Natural killer cell treated with Interleukin-12 subunit alpha and Interleukin-12 subunit beta and Interleukin-15 and Interleukin-18, amount 100 ng/mL, for 72 hours (primary cell): ENCODE measurements at places on chromosomes 5 and 9. TPM values are rescaled to one million over a fixed set of nuclear protein-coding genes. Genes with fewer than 3 reads are reported as not detected.

- H3K4me1 ChIP-seq, result peaks cover 30% of the 10 kb centered on the region
- DNase-seq, result peak; percentile 65
- peak overlapping the region; percentile 66 for H3K4me3 ChIP-seq
- H3K36me3 ChIP-seq, result no peaks in the 10 kb centered on the region
- H3K27ac ChIP-seq, result peak overlapping the region; percentile 74
Measured at GRCh38 chr5:52709167-52709925, 78.4 kb upstream of the ITGA1 start.

DNA sequence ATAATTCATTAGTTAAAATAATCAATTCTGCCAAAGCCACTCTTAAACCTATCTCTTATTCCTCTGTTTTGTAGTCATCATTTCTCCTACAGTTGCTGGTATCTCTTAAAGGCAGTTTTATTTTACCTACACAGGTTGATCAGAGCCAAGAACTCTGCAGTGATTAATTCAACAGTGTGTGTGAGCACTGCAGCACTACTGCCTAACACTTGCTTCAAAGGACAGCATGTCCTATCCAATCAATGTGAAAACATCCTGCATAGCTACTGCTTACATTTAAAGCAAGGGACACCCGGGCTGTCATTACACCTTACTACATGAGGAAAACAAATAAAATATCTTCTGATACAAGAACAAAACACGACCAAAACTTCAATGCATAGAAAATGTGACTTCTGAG is 45.1 kb upstream of the HK3 start:
- DNase-seq, result no peak
- no peaks in the 10 kb centered on the region for H3K27me3 ChIP-seq
- no peak overlapping the region for H3K27ac ChIP-seq
- no peak overlapping the region for H3K4me3 ChIP-seq
- peaks cover 16% of the 10 kb centered on the region for H3K36me3 ChIP-seq

DNA sequence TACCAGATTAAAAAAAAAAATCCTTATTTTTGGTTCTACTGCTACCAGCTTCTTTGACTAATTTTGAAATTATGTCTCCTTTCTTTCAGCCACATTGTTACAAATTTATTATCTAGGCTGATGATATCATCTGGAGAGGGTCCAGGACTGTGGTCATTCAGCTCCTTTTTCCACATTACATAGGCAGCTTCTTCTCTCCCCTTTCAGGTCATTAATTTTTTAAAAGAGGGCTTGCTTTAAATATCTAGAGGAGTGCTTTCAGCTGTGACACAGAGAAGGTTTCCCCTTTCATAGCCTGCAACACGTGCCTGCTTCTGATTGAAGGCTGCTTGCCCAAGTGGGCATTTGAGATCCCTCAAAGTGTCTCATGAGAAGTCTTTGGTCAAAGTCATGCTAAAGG is 155.7 kb upstream of the PAPPA start:
- H3K27me3 ChIP-seq, result no peaks in the 10 kb centered on the region
- H3K36me3 ChIP-seq, result no peaks in the 10 kb centered on the region
- no peaks in the 10 kb centered on the region for H3K4me1 ChIP-seq
- no peak for DNase-seq
- no peak overlapping the region for H3K4me3 ChIP-seq

MAPK9 gene
- total RNA-seq, result 41.2 TPM

- no peak overlapping the region for H3K27ac ChIP-seq
- no peak overlapping the region for H3K4me3 ChIP-seq
- H3K36me3 ChIP-seq, result peaks cover 18% of the 10 kb centered on the region
- H3K4me1 ChIP-seq, result no peaks in the 10 kb centered on the region
Measured at GRCh38 chr5:75550597-75550996, 38.9 kb downstream of the POLK start.

PSMD5 gene
- total RNA-seq, result 59.5 TPM

DNA sequence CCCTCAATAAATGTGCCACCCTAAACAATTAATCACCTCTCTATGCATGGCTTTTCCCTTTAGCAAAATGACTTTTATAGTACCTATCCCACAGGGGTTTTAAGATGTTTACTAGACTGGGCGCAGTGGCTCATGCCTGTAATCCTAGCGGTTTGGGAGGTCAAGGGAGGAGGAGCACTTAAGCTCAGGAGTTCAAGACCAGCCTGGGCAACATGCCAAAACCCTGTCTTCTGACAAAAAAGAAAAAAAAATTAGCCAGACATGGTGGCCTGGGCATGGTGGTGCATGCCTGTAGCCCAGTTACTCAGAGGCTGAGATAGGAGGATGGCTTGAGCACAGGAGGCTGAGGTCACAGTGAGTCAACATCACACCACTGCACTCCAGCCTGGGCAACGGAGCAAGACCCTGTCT is 13.5 kb downstream of the SH3TC2 start:
- no peak for DNase-seq
- H3K36me3 ChIP-seq, result no peaks in the 10 kb centered on the region
- H3K4me3 ChIP-seq, result no peak overlapping the region
- no peaks in the 10 kb centered on the region for H3K4me1 ChIP-seq

ANKRD31 gene
- 0.22 TPM for total RNA-seq

DNA sequence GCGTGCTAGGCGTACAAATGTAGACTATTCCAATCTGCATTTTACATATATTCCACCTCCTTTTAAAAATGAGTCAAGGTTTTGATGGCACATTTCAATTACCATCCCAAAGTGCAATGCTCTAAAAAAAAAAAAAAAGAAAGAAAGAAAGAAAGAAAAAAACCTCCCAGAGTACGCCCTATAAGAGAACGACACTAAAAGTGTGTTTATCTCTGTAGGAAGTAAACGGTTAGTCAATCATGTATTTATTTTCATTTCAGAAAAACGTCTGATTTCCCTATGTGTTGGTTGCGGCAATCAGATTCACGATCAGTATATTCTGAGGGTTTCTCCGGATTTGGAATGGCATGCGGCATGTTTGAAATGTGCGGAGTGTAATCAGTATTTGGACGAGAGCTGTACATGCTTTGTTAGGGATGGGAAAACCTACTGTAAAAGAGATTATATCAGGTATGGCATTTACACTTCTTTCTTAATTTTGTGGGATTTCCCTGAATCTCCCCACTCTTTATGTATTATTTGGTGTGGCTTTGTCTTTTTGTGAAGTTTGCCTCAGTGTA is 1.1 kb downstream of the ISL1 start:
- H3K36me3 ChIP-seq, result peaks cover 6% of the 10 kb centered on the region
- no peak overlapping the region for H3K27ac ChIP-seq
- no peak overlapping the region for H3K4me3 ChIP-seq
- no peak for DNase-seq
- H3K4me1 ChIP-seq, result no peaks in the 10 kb centered on the region

DNA sequence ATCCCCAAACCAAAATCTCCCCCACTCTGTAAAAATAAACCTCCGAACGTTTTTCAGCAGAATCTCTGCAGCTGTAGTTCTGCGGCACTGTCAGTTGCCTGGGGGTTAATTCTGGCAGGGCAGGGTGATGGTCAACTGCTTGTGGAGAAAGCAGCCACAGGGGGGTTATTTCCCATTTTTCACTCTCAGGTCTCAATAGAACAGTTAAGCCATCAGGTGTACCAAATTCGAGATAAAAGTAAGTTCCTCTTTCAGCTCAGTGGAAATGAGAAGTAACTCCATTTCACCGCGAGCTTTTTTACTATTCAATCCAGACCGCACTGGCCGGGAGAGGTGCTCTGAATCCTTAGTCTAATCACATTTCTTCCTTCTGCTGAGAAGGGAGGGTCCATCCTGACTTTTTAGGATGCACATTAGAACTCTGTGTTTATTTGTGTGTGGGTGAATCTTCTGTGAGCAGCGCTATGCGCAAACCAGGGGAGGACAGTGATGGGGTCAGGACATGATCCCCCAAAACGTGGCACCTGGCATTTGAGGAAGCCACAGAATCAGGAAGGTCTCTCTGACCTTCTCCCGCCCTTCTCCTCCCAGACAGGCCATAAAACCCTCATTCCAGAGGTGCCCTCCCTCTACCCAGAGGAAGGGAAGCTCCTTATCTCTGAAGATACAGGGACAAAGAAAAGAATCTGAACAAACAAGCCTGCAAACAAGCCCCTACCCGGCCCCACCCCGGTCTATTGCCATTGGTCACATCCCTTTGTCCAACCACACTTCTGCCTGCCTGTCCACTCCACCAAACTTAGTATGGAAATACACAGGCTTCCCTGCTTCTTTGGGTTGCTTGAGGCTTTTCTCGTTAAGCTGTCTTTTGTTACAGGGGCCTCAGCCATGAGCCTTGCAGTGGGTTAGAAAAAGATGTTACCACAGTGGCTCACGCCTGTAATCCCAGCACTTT is 229.0 kb downstream of the ROR2 start:
- H3K4me1 ChIP-seq, result no peaks in the 10 kb centered on the region
- no peak overlapping the region for H3K4me3 ChIP-seq
- no peak overlapping the region for H3K27ac ChIP-seq
- H3K27me3 ChIP-seq, result peaks cover 18% of the 10 kb centered on the region
- no peak for DNase-seq

DNA sequence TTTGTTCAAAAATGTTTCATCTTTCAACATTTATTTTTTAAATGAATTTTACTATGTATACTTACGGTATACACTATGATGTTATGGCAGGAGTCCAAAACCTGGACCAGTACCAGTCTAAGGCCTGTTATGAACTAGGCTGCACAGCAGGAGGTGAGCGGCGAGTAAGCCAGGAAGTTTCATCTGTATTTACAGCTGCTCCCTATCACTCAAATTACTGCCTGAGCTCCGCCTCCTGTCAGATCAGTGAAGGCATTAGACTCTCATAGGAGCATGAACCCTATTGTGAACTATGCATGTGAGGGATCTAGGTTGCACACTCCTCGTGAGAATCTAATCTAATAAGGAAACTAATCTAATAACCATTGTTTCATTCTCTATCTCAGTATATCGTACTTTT is 715.5 kb upstream of the PTPRD start:
- H3K4me3 ChIP-seq, result no peak overlapping the region
- H3K36me3 ChIP-seq, result peaks cover 5% of the 10 kb centered on the region
- no peaks in the 10 kb centered on the region for H3K27me3 ChIP-seq
- H3K27ac ChIP-seq, result no peak overlapping the region
- no peak for DNase-seq

DNA sequence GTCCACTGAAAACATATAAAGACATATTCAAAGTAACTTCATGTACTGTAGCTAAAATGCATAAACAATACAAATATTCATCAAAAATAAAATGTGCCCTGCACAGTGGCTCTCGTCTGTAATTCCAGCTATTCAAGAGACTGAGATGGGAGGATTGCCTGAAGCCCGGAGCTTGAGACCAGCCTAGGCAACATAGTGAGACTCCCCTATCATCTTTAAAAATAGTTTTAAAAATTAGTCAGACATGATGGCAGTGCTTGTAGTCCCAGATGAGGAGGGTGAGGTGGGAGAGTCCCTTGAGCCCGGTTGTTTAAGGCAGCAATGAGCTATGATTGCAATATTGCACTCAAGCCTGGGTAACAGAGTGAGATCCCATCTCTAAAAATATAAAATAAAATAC is 534.1 kb downstream of the ANXA1 start:
- no peak for DNase-seq
- no peak overlapping the region for H3K27ac ChIP-seq
- no peaks in the 10 kb centered on the region for H3K4me1 ChIP-seq
- no peak overlapping the region for H3K4me3 ChIP-seq

DNA sequence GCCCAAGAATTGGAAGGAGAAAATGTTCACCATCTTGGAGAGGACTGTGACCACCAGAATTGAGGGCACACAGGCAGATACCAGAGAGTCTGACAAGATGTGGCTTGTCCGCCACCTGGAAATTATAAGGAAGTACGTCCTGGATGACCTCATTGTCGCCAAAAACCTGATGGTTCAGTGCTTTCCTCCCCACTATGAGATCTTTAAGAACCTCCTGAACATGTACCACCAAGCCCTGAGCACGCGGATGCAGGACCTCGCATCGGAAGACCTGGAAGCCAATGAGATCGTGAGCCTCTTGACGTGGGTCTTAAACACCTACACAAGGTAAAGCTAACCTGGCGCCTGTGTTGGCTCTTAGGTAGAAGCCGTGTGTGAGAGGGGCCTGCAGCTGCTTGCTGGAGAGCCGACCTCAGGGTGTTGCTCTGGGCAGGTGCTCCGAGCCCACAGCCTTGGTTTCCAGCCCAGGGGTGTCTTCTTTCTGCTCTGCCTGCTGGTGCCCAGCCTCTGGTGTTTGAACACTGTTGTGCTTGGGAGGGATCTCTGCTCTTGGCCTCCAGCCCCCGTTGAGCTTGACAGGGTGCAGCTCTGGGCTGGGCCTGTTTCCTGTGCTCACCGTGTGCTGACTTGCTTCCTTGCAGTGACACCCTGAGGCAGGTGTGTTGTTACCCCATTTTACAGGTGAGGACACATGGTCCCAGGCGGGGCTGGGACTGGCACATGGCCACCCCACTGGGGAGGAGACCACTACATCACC is 10.9 kb downstream of the EXOC3 start:
- no peaks in the 10 kb centered on the region for H3K27me3 ChIP-seq
- peaks cover 66% of the 10 kb centered on the region for H3K36me3 ChIP-seq
- H3K4me1 ChIP-seq, result peaks cover 29% of the 10 kb centered on the region
- no peak overlapping the region for H3K4me3 ChIP-seq

HAPLN1 gene
- not detected for total RNA-seq

HMMR gene
- total RNA-seq, result 44.3 TPM

- H3K4me1 ChIP-seq, result peaks cover 2% of the 10 kb centered on the region
- H3K36me3 ChIP-seq, result no peaks in the 10 kb centered on the region
- no peak overlapping the region for H3K4me3 ChIP-seq
- H3K27ac ChIP-seq, result no peak overlapping the region
- no peak for DNase-seq
- peaks cover 38% of the 10 kb centered on the region for H3K27me3 ChIP-seq
Measured at GRCh38 chr9:89929673-89930480, 325.1 kb downstream of the GADD45G start.

GRCh38 chr5:91495699-91496098 is 112.6 kb upstream of the ARRDC3 start:
- H3K36me3 ChIP-seq, result no peaks in the 10 kb centered on the region
- no peak overlapping the region for H3K27ac ChIP-seq
- no peaks in the 10 kb centered on the region for H3K27me3 ChIP-seq
- DNase-seq, result no peak
- peaks cover 10% of the 10 kb centered on the region for H3K4me1 ChIP-seq

DNA sequence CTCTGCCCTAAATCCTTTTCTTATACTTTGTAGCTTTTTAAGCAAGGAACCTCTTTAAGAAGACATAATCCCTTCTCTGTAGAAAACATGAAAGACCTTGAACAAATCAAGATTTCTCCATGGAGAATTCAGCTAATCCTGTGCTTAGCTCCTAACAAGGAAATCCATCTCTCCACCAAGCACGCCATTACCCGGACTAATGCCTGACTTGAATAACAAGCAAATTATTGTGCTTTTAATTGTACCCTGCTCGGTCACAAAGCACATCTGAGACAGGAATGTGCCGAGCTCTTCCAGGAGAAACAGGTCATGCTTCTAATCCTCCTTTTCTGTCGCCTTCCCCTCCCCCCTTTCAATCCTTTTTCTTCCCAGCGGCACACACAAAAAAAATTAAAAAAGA is 141.3 kb downstream of the PSAT1 start:
- DNase-seq, result no peak
- no peak overlapping the region for H3K4me3 ChIP-seq
- peaks cover 7% of the 10 kb centered on the region for H3K4me1 ChIP-seq
- H3K36me3 ChIP-seq, result no peaks in the 10 kb centered on the region
- H3K27ac ChIP-seq, result no peak overlapping the region
- peaks cover 21% of the 10 kb centered on the region for H3K27me3 ChIP-seq

NR4A3 gene
- total RNA-seq, result 2.4 TPM

SLC6A3 gene
- not detected for total RNA-seq

GRCh38 chr9:91036356-91036755 is 234.7 kb downstream of the SYK start:
- H3K4me1 ChIP-seq, result peaks cover 49% of the 10 kb centered on the region
- H3K27me3 ChIP-seq, result peaks cover 11% of the 10 kb centered on the region
- no peak overlapping the region for H3K4me3 ChIP-seq
- no peaks in the 10 kb centered on the region for H3K36me3 ChIP-seq
- DNase-seq, result no peak

GRCh38 chr5:76524868-76525267 is 98.3 kb downstream of the F2RL2 start:
- no peaks in the 10 kb centered on the region for H3K27me3 ChIP-seq
- DNase-seq, result no peak
- H3K36me3 ChIP-seq, result no peaks in the 10 kb centered on the region
- H3K4me3 ChIP-seq, result no peak overlapping the region

SLC25A2 gene
- total RNA-seq, result 2.2 TPM
